Spleen (tissue), 13 donors: ENCODE measurements at places on chromosomes 6 and 20. TPM values are rescaled to one million over a fixed set of nuclear protein-coding genes. Genes with fewer than 3 reads are reported as not detected.

The CALHM6 gene
- polyA plus RNA-seq: 157 TPM

- DNase-seq: no peak
Observed at GRCh38 chr20:34377072-34377847, 14.2 kb downstream of the ITCH start.

GRCh38 chr20:35845561-35845960, 73.7 kb downstream of the PHF20 start:
- DNase-seq: no peak

The TNF gene
- polyA plus RNA-seq: 17.3 TPM

DNA sequence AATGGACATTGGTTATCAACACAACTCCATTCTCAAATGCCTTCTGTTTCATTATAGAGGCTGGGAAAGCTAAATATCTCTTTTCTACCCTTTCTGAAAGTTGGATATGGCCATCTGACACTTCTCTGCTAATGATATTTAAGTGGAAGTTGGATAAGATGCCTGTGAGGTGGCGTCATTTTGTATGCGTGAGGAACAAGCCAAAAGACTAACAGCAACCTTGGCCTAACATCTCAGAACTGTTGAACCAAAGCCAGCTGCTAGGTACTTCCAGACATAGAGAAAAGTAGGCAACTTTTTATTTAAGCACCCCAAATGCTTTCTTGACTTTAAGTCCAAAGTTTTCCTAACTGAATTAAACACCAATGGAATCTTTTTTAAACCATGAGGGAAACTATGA, 708.4 kb downstream of the CD109 start:
- no peak for DNase-seq

DNA sequence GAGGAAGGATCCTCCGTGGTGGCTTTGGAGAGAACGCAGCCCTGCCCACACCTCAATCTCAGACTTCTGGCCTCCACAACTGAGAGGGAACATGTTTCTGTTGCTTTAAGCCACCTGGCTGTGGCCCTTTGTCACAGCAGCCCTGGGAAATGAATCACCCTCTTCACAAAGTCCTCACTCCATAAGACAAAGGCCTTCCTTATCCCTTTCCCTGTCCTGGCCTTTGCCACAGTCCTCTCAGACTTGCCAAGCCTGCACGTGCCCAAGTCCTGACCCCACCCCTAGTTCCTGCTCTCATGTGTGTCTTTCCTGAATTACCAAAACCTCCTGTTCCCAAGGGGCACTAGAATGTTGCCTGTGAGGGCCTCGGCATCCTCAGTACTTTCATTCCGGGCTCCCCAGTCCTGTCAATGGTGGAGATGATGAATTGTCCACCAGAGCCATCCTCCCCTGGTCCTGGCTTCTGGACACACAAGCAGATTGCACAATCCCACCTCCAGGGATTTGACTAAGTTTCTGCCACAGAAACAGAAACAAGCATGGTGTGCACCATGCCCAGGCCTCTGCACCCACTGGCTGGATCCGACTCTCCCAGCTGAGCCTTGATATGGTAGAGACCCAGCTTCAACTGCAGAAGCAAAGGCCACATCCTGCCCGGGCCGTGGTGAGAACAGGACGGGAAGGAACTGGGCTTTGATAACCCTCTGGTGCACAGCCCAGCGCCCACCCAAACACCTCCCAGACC, 232.6 kb upstream of the PDE10A start:
- DNase-seq: no peak

DNA sequence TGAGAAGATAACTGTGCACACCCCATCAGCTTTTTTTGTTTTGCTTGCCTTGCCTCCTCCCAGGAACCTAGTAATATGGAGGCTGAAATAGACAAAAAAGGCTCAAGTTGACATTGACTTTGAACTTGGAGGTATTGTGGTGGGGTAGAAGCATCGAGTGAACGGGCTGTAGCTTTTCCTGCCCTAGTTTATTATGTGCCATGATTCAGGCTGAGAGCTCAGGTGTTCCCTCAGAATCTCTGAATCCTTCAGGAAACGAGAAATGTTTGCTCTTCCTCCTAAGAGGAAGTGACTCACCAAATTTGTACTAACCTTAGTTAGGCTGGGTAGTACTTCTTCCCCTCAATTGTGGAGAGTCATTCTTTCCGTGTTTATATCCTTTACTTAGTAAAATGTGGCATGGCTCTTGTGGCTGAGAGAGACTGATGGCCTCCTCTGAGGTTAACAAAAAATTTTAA, 98.8 kb downstream of the SASH1 start:
- DNase-seq: no peak

- peak; percentile 99 for DNase-seq
Observed at GRCh38 chr6:26195376-26195923, 108.2 kb downstream of the HFE start.

The EMILIN3 gene
- 0.07 TPM for polyA plus RNA-seq

DNA sequence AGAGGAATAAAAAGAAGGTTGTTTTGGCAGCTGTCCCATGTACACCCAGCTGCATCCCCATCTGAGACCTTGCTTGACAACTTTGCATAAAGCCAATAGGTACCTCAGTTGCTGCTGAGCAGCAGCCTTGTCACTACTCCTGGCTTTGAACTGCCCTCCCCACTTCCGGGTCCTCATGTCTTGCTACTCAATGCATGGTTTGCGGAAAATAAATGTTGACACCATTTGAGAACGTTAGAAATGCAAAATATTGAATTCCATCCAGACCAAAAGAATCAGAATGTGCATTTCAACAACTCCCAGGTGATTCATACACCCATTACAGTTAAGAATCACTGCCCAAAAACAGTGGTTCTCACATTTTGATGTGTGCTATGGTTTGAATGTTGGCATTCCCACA, 32.9 kb downstream of the GPX5 start:
- DNase-seq: no peak

GRCh38 chr6:1496836-1497760, 107.7 kb downstream of the FOXF2 start:
- no peak for DNase-seq
